PC-9 (cell line): ENCODE measurements at places on chromosomes 7 and 10.

- peak; percentile 84 for DNase-seq
Observed at GRCh38 chr10:113069595-113069994, 119.5 kb downstream of the TCF7L2 start.

DNA sequence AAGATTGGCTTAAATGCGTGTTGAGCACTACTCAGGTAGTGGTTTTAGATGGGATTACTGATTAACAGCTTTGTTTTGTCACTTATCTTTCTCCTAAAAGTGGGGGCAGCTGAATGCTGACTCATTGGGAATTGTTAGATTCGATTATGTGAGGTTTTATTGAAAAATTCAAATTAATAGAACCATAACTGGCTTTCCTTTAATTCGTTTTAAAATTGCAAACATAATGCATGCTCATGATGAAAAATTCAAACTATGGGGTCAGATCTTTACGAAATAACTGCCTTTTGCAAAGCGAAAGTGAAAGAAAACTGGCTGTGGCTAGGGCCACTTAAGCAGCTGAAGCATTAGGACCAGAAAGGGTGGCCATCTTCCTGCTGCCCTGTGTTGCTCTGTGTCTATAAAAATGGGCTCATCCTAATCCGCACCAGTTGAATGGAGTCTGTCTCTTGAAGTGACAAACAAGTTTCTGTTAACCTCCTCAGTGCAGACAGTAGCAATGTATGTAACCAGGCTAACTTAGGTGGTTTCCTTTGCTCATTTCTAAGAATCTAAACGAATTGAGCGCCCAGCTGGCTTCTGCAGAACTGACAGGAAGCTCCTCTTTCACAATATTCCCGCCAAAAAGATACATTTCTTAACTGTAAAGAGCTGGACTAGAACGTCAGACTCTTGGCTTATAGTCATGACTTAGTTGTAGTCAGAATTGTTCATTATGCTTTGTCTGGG is 27.8 kb downstream of the DENND10 start:
- DNase-seq, result no peak

DNA sequence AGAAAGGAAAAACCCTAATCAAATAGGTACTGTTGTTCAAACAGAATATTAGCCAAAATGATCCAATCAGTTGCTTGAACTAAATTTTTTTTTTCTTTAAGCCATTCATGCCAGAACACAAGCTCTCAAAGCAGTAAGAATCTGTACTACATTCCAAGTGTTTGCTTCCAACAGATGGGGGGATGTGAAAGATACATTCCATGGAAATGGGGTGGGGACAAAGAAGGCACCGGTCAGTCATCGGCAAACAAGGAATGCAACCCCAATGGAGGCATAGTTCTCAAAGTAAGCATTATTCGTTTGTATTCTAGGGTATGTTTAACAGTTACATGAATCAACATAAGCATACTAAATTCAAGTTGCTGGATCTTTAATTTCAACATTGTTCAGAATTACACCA is 32.5 kb downstream of the C10orf143 start:
- no peak for DNase-seq

GRCh38 chr10:70557086-70557845 is 45.3 kb downstream of the PRF1 start:
- no peak for DNase-seq

DNA sequence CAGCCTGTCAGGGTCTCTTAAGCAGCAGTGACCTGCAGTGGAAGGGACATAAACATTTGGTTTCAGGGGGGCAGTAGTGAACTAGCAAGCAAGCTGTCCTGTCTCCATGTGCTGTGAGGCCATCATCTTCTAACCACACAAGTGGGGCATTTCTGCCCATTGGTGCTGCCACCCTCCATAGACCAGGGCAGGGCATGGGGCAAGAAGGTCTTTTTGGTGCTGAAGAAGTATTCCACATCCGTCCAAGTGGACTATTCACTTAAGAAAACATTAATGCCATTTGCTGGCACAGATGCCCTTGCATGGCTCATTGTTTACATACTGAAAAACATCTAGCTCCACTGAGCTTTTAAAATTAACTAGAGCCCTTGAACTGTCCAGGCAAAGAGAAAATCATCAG is 35.8 kb downstream of the ALOX5 start:
- no peak for DNase-seq
